ENCODE measurements at places on chromosomes 11 and 22.

DNA sequence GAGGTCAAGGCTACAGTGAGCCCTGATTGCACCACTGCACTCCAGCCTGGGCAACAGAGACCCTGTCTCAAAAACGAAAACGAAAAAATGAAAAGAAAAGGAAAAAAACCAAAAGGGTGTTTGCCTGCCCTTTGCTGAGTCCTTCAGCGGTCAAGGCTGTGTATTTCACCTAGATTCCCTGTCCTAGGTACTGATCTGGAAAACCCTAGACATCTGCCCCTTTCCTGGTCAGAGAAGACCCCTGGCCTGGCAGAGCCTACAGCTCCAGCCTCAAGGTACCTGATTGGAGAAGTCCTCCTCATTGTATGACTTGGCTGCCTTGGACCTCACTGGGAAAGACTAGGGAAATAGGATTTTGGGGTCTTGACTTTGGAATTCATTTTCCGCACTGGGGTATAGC, 8.0 kb upstream of the CCDC90B start:
- DNase-seq: no peak

- DNase-seq: peak; percentile 92
Measured at GRCh38 chr11:64923944-64924909, at the start of gene PPP2R5B. PPP2R5B (plus strand) TSS chr11:64924689; CDS start chr11:64925735, 1,046 bp downstream.

DNA sequence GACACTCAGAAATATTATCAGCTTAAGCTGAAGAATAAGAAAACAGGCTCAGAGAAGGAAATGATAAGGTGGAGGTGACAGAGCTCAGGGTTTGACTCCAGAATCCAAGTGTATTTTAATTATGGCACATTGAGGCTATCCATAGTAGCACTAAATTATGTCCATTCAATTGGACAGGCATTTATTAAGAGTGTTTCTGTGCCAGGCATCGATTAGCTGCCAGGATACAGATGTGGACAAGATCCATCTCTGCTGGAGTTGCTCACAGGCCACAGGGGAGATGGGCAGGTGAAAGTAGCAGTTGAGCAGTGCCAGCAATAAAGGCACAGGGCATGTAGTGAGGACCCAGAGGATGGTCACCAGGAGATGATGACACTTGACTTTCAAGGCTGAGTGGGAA, 592.5 kb downstream of the INSC start:
- DNase-seq: no peak

DNA sequence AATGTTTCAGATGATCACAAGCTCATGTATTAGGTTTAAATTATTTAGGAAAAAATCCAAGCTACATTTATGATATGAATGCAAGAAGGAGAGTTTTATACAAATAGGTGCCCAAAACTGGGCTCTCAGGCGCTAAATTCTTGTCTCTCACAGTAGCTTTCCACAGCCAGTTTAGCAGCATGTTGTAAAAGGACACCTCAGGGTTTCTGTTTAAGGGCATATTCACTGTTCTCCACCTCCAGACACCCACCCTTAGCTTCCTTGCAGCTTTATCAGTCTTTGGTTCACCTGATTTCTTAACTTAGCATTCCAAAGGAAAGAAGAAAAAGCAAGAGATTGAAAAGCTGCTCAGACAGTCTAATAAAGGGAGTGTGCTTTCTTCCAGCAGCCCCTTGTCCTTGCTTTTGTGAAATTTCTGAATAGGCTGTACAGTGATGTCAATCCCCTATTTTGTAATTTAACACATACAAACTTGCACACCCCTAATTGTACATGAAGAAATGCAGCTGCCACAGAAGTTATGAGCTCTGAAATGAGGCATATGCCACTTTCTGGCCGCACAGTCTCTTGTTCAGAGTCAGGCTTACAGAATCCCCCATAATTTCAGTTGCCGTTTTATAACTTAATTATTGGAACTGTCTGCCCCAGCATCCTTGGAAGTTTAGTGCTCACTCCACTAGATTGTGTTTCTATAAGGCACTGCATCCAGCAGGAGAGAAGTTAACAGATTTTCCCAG, 262.1 kb downstream of the DDX10 start:
- DNase-seq: no peak

DNA sequence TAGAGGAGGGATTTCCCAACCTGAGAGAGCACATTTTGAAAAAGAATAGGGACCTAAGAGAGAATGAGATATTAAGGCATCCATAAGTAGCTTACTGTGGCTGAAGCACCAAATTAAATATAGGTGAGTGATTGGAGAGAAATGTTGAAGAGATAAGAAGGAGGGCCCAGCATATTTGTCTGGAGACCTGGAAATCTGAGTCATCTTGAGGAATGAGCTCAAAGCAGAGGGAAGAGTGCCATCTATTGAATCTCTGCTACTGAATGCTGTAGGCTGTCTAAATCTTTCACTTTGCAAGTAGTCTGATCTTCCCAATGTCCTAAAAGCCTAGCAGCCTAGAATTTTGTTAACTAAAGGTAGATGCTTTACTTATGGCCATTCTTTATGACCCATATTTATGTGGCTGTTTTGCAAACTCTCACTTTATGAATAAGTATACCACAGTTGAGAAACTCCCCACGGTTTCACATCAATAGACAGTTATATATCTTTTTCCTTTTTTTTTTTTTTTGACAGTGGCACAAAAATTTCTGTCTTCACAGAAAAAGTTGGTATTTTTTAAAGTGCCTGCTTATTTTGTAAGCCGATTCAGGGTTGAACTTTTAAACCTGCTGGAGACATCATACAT, 2093.5 kb downstream of the LRRC4C start:
- no peak for DNase-seq

GRCh38 chr22:49141761-49142160, 685.9 kb downstream of the BRD1 start:
- DNase-seq: no peak

GRCh38 chr22:26619510-26619909, 1.7 kb upstream of the CRYBB1 start:
- DNase-seq: no peak

- no peak for DNase-seq
Measured at GRCh38 chr11:3177931-3178330, 12.8 kb upstream of the OSBPL5 start.

DNA sequence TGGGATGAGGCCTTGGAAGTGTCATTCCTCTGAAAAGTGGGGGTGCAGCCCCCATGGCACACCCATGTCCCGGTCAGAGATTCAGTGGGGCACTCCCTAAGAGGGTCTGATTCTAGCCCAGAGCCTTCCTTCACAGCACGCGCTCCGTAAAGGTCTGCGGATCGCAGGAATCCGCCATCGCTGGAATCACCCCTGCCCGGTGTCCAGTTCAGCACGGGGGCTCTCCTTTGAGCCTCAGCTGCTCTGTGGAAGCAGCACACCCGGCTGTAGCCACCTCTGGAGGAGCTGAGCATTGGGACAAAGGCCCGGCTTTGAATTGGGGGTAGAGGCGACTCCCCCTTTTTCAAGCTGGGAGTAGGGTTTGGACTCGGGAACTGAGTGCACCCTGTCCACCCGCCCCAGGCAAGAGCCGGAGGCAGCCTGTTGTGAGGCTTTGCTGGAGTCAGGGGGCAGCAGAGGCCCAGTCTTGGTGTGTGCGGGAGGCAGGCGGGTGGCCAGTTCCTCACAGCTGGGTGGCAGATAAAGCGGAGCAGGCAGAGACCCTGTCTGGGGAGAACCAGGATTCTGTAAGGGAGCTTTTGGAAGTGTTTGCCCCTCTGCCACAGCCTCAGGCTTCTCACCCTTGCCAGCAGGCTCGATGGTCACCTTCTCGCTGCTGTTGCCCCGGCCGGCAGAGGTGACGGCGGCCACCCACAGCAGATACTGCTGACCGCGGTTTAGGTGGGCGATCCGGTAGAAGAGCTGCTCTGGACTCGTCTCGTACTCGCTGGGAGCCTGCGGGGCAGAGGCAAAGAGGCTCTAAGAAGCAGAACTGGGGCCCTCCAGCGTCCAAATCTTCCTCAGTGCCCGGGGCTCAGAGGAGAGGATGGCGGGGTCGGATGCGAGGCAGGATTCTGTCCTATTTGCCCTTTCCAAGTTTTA, 115.9 kb downstream of the CEP164 start:
- no peak for DNase-seq

DNA sequence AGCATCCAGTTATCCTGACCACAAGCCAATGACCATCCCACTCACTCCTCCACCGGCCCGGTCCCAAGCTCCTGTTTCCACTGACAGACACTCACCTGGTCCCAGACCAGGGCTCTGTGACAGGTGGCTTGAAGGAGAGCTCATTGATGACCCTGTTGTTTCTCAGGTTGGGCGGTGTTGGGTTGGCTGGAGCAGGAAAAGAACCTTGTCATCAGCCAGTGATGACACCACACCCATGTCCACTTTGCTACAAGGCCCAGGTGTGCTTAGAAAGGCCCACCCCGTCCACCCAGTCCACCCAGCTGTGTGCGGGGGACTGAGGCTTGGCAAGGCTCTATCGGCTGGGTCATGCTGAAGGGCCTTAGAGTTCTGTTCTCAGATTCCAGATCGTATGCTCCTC, 42.9 kb downstream of the GAB4 start:
- no peak for DNase-seq

DNA sequence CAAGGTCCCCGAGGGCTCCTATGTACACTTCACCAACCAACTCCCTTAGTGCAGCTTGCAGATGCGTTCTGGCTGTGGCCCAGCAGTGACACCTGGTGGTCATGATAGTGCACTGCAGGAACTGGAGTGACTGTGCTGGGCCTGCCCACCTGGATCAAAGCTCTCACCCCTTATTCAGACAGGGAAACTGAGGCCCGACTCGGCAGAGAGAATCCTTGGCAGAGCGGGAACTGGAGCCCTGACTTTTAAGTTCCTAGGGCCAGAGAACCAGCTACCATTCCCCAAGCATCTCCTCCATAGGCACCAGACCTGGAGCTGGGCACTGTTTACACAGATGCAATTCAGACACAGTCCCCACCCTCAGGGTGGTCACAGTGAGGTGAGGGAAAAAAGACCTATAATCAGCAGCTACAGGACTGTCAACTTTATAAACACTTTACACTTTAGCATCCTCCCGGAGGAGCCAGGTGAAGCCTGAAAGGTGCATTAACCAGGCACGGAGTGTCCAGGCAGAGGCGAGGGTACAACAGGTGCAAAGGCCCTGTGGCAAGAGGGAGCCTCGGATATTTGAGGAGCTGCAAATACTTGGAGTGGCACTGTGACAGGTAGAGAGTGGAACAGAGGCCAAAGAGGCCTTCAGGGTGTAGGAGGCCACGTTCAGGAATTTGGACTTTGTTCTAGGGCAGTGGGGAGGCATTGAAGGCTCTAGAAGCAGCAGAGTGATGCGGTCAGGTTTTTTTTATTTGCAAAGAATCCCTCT, 22.0 kb downstream of the RHBDD3 start:
- peak; percentile 78 for DNase-seq

DNA sequence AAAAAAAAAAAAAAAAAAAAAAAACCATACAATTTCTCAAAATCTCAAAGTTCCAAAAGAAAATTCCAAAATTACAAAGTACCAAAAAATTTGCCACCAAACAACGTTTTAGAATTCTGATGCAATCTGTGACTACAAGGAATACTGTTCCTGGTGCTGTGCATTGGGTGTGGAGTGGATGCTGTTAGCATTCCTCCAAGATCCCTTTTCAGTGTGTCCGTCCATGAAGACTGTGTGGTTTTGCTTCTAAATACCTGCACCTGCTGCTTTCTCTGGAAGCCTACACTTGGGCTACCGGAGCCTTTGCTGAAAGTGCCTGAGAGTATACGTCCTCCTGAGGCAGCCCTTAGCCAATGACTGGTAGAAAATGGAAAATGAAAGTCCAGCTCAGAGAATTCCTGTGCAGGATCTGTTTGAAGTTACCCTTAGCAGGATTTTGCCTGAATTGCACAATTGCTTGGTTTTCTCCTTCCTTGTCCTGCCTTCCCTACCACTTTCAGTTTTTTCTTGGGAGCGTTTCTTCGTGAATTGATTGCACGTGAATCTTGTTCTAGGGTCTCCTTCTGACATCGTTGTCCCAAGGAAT, 140.8 kb downstream of the TRPC6 start:
- DNase-seq: no peak
